ENCODE measurements at places on chromosomes 13 and 19. TPM values are rescaled to one million over a fixed set of nuclear protein-coding genes. Genes with fewer than 3 reads are reported as not detected.

- DNase-seq = peak; percentile 89
Measured at GRCh38 chr19:35644987-35645679, 3.0 kb upstream of the COX6B1 start.

DNA sequence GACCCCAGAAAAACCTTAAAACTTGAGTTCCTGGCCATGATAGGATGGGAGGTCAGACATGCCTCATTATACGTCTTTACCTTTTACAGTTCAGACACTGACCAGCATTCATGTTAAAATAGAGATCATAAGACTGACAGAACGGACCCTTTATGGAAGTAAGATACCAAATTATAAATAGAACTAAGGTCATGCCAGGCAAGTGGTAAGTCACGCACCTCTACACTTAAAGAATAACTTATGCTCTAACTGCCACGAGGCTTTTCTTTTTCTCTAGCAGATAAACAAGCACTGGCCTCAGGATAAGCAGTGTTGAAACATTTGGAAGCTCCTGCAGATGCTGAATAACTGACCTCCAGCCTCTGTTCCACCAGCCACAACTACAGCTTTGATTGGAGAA is 28.4 kb downstream of the GPR42 start:
- no peak for DNase-seq

DNA sequence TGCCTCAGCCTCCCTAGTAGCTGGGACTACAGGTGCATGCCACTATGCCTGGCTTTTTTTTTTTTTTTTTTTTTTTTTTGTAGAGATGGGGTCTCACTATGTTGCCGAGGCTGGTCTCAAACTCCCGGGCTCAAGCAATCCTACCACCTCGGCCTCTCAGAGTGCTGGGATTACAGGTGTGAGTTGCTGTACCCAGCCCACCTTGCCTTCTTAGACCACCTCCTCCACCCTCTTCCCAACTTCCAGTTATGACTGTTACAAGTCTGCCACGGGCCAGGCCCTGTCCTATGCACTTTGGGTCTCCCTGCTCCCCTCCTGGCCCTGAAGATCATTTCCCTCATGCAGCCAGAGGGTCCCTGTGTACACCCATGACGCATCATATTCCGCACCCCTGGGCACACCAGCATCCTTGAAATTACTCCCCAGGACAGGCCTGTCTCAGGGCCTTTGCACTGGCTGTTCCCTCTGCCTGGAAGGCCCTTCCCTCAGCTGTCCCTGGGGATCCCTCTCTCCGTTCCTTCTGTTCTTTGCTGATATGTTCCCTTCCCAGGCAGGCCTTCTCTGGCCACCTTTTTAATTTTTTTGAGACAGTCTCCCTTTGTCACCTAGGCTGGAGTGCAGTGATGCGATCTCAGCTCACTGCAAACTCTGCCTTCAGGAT is 3.0 kb downstream of the LGALS4 start:
- no peak for DNase-seq

The ZNF665 gene
- total RNA-seq = 0.47 TPM

DNA sequence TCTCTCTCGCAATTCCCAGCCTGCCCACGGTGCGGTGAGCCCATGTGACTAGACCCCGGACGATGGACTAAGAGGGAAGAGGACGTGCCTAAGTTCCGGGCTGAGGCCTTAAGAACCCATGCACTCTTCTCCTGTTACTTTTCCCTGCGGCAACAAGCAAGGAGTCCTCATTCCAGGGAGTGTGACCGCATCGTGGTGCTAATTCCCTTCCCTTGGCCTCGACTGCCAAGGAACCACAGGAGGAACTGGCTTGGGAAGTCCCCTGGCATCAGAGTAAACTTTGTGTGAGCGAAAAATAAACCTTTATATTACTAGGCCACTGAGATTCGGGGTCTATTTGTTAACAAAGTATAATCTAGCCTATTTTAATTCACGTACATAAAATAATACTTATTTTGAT is 34.0 kb downstream of the FGF14 start:
- DNase-seq = no peak

The PEG3 gene
- total RNA-seq = 1.9 TPM

The ZNF573 gene
- total RNA-seq = 6.2 TPM

DNA sequence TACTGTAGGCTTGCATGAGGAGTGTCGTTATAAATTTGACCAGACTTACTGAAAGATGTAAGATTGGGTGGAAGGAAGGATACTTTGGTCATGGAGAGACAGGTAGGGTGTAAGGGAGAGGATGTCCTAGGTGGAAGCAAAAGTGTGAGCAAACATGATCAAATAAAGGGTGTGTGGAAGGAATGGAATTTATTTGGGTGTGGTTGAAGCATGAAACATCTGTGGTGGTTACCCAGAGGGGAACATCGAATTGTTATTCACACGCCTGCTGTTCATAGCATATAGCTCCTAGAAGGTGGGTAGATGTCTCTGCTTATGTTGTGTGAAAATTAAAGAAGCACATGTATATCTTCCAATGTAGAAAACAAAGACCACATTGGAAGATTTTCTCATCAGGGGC is 157.7 kb downstream of the ATP8A2 start:
- no peak for DNase-seq

GRCh38 chr13:19685034-19685433 is 51.6 kb downstream of the MPHOSPH8 start:
- DNase-seq = no peak

The FFAR2 gene
- 0.13 TPM for total RNA-seq

- DNase-seq = peak; percentile 77
Measured at GRCh38 chr19:32976223-32976805, 4.3 kb downstream of the FAAP24 start.

DNA sequence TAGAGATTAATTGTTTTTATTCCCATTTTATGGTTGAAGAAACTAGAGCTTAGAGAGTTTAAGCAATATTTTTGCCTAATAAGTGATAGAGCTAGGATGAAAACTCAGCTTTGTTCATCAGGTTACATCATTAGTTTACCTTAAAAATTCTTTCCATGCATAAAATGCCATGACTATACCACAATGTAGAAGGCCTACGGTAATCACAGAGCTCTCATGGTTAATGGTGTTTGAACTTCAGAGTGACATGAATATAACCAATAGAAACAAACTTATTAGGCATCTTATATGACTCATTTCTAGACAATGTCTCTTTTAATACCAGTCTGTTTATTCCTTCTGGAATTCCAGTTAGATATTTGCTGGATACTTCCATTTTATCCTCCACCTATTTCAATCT is 78.5 kb downstream of the FGF9 start:
- no peak for DNase-seq

The LGI4 gene
- 16.2 TPM for total RNA-seq
